ENCODE measurements at places on chromosomes 1 and 21. TPM values are rescaled to one million over a fixed set of nuclear protein-coding genes. Genes with fewer than 3 reads are reported as not detected.
A peak's percentile ranks its signal among the peaks of the same experiment; 100 is the strongest.

- peak; percentile 42 for DNase-seq
Observed at GRCh38 chr1:207109004-207109403, 5.0 kb downstream of the C4BPA start.

- DNase-seq, result no peak
Observed at GRCh38 chr1:187384504-187384903, 555.8 kb downstream of the PLA2G4A start.

DNA sequence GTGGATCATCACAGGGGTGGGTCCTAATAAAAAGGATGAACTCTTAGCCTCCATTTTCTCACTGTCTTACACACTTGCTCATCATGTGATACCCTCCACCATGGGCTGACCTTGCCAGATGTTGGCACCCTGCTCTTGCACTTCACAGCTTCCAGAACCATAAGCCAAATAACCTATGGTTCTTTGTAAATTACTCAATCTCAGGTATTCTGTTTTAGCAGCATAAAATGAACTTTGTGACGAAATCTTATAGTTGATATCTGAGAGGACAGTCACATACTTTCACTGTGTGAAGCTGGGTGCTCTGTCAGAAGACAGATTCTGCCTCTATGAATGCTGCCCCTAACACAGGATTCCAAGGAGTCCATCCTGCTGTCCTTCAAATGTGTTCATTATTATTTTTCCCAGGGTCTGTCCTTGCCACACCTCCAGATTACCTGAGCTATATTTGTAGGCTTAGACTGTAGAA, 13.8 kb downstream of the DUSP10 start:
- DNase-seq, result no peak

GRCh38 chr1:84286071-84286470, 15.4 kb upstream of the SAMD13 start:
- DNase-seq, result peak; percentile 34

DNA sequence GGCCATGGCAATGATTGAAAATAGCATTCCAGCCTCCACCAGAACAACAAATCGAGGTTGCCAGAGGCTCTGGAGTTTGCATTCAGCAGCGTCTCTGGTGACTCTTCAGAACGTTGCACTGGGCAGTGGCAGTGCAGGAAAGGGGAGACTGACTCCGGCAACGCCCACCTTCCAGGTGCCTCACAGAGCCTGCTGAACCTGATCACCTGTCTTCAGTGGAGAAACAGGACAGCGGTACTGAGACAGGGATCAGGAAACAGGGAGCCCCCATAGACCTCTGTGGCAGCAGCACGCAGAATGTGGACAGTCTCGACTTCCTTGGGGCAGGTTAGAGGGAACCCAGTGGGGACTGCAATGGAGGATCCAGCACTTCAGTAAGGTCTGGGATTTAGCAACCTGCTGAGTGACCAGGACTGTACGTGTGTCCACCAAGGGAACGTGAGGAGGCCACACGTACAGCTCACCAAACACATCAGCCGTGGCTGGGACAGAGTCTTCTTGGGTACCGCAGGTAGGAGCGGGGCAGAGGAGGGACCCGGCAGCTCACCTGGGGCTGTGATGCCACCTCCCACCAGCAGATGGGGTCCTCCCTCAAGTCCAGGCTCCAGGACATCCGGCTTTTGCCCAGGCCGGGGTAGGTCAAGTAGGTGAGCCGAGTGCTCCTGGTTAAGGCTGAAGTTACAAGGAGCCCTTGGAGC, 128.6 kb downstream of the PRDM2 start:
- DNase-seq, result peak; percentile 58

GRCh38 chr1:21307663-21308305, 17.5 kb upstream of the ECE1 start:
- no peak for DNase-seq

- no peak for DNase-seq
Observed at GRCh38 chr1:65001231-65001792, 35.0 kb upstream of the JAK1 start.

DNA sequence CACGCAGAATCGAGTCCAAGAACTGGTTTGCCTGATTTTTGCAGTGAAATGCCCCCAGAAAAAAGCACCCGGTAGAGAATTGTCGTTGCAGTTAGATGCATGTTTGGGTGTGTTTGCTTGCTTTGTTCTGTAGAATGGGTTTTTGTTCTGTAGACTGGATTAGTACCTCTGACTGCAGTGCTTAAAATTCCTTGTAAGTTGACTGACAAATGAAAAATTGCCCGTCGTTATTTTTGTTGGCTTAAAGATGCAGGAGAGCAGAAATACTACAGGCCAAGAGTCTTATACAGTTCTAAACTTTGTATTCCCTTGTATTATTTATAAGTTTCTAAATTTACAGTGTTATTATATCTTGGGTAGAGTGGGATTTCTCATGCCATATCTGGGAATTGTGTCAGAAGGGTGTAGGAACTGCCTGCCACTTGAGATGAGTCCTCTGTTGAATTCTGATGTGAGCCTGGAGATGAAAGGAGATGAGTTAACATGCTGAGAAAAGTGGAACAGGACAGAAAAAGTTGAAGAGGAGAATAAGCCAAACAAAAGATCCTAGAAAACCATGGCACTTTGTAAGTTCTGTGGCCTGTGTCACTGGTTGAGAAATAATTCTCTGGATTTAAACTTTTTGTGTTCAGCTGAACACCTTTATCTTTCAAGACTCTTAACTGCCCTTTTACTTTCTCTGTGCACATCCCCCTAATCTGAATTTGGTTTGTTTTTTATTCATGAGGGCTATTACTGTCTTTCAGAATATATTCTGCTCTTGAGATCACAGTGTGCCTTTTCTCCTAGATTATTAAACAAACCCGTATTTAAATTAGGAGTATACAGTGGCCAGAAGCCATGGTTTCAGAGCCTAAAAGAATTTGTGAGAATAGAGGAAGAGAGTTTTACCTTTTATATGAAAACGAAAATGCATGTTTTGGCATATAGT, 1.4 kb downstream of the DESI2 start:
- DNase-seq, result peak; percentile 20

DNA sequence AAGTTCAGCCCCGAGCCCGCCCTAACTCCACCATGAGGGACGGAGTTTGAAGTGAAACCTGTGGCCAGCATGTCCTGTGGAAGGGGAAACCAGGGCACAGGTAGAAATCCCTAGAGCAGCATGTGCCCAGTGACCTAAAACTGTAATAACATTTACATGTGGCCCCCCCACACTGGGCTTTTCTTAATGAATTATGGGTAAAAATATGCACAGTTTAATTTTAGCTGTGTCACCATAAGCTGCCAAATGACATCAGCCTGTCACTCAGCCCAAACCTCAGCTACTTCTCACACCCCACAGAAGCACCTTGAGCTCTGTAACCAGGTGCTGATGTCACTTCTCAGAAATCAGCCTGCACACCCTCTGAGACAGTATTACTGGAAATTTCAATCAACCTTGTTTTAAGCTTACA, 50.0 kb upstream of the SLC19A1 start:
- DNase-seq, result no peak

DNA sequence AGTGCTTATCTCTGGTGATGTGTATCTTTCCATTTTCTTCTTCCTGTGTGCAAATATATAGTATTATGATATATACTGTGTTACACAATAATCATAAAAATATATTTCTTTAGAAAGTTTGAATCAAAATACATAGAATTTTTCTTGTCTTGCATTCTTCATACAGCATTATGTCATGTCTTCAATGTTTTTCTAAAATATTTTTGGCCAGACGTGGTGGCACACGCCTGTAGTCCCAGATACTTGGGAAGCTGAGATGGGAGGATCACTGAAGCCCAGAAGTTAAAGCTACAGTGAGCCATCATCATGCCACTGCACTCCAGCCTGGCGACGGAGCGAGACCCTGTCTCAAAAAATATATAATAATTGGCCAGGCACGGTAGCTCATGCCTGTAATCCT, 41.6 kb downstream of the IL6R start:
- no peak for DNase-seq

Gene LCE3D
- not detected for total RNA-seq

Gene SLAMF7
- total RNA-seq, result 0.46 TPM

Gene OLFML2B
- total RNA-seq, result 1.4 TPM

Gene C1orf115
- 5.9 TPM for total RNA-seq

Gene CDK18
- total RNA-seq, result 16.4 TPM
